Uterus (tissue), 4 donors: ENCODE measurements at places on chromosomes 7 and 10. TPM values are rescaled to one million over a fixed set of nuclear protein-coding genes. Genes with fewer than 3 reads are reported as not detected.

VSTM2A gene
- total RNA-seq, result not detected

RSU1 gene
- total RNA-seq, result 95.4 TPM

CALML3 gene
- total RNA-seq, result not detected

GAD2 gene
- not detected for total RNA-seq

NXPH1 gene
- total RNA-seq, result 0.28 TPM

C7orf57 gene
- total RNA-seq, result not detected

CLCN1 gene
- 0.30 TPM for total RNA-seq

PRKCQ gene
- total RNA-seq, result not detected

SERPINE1 gene
- 0.51 TPM for total RNA-seq

TWIST1 gene
- 18.5 TPM for total RNA-seq

TEX36 gene
- not detected for total RNA-seq

FBXO24 gene
- total RNA-seq, result 2.9 TPM

EFCAB10 gene
- total RNA-seq, result not detected

PIK3CG gene
- total RNA-seq, result 8.7 TPM

- no peak overlapping the region for H3K4me3 ChIP-seq
- H3K4me1 ChIP-seq, result no peaks in the 10 kb centered on the region
- H3K36me3 ChIP-seq, result no peaks in the 10 kb centered on the region
- H3K27me3 ChIP-seq, result no peaks in the 10 kb centered on the region
- no peak overlapping the region for H3K27ac ChIP-seq
These were observed 219.1 kb downstream of the TCF7L2 start for GRCh38 chr10:113169111-113169510.

- H3K36me3 ChIP-seq, result no peaks in the 10 kb centered on the region
- H3K27ac ChIP-seq, result no peak overlapping the region
- H3K4me3 ChIP-seq, result no peak overlapping the region
- no peaks in the 10 kb centered on the region for H3K27me3 ChIP-seq
- no peak for DNase-seq
These were observed 664.8 kb upstream of the SEMA3D start for GRCh38 chr7:85851571-85852193.

DNA sequence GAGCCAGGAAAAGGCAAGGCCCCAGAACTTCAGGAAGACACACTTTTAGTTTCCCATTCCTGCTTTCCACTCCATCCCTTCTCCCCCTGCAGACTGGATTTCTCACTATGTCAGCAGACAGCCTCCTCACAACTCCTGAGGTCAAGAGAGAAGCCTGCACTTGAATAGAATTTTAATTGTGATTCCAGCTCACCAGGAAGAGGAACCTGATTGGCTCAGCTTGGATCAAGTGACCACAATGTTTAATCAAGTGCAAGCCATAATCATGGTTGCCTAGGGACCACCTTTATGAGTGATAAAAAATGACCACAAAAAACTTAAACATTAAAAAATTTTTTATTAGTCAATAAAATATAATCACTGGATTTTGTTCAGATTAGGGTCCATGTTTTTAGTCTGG is 244.7 kb upstream of the RHOBTB1 start:
- H3K36me3 ChIP-seq, result no peaks in the 10 kb centered on the region
- no peak overlapping the region for H3K4me3 ChIP-seq
- H3K4me1 ChIP-seq, result peaks cover 3% of the 10 kb centered on the region
- no peaks in the 10 kb centered on the region for H3K27me3 ChIP-seq
- H3K27ac ChIP-seq, result no peak overlapping the region

GRCh38 chr7:92884218-92884617 is 47.8 kb upstream of the CDK6 start:
- no peaks in the 10 kb centered on the region for H3K27me3 ChIP-seq
- H3K4me3 ChIP-seq, result no peak overlapping the region
- no peak overlapping the region for H3K27ac ChIP-seq
- H3K4me1 ChIP-seq, result no peaks in the 10 kb centered on the region
- DNase-seq, result no peak
- H3K36me3 ChIP-seq, result no peaks in the 10 kb centered on the region

GRCh38 chr7:28784171-28784902 is 173.8 kb downstream of the TRIL start:
- no peaks in the 10 kb centered on the region for H3K4me1 ChIP-seq
- DNase-seq, result no peak
- H3K36me3 ChIP-seq, result no peaks in the 10 kb centered on the region

GRCh38 chr10:105763611-105764010 is 1122.5 kb downstream of the SORCS3 start:
- no peaks in the 10 kb centered on the region for H3K27me3 ChIP-seq
- DNase-seq, result no peak
- H3K4me3 ChIP-seq, result no peak overlapping the region
- no peak overlapping the region for H3K27ac ChIP-seq
- no peaks in the 10 kb centered on the region for H3K4me1 ChIP-seq
- H3K36me3 ChIP-seq, result no peaks in the 10 kb centered on the region

GRCh38 chr10:111445667-111446066 is 368.8 kb downstream of the ADRA2A start:
- no peak overlapping the region for H3K4me3 ChIP-seq
- DNase-seq, result no peak
- no peak overlapping the region for H3K27ac ChIP-seq
- H3K36me3 ChIP-seq, result no peaks in the 10 kb centered on the region
- H3K4me1 ChIP-seq, result no peaks in the 10 kb centered on the region
- no peaks in the 10 kb centered on the region for H3K27me3 ChIP-seq

DNA sequence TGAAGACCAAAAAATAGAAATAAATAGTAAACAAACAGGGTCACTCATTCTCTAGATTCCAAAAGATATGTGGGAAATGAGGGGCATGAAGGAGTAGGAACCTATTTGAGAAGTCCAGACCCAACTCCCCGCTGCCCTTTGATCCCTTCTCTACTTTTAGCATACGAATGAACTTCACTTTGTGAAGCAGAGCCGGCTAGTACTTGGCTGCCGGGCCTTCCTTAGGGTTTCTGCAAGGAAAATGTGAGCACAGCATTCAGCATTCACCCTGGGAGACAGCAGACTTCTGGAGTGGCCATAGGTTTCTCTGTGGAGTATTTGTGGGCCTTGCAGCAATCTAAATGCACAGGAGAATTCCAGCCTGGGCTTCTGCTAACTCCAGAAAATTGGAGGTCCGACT is 76.3 kb upstream of the PRKAR2B start:
- no peaks in the 10 kb centered on the region for H3K4me1 ChIP-seq
- no peaks in the 10 kb centered on the region for H3K27me3 ChIP-seq
- no peaks in the 10 kb centered on the region for H3K36me3 ChIP-seq
- no peak for DNase-seq

DNA sequence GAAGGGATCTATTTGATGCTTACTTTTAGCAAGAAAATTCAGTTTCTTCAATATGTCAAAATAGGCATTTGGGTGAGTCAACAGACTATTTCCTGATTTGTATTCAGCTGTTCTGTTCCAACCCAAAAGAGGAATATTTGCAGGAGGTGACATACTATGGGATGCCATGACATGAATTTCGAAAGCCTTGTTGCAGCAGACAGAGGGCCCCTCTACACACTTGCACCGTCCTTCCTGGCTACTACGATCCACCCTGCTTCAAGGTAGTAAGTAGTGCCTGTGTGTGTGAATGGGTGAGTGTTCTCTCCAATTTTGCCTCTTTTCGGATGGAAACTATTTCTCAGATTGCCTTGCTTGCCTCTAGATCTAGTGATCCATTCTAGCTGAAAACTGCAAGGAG is 413.0 kb upstream of the ADARB2 start:
- H3K27me3 ChIP-seq, result no peaks in the 10 kb centered on the region
- no peak for DNase-seq
- H3K27ac ChIP-seq, result no peak overlapping the region

- no peak overlapping the region for H3K27ac ChIP-seq
- H3K36me3 ChIP-seq, result no peaks in the 10 kb centered on the region
These were observed 59.1 kb downstream of the ARMC3 start for GRCh38 chr10:22986771-22987542.

GRCh38 chr10:4354382-4354812 is 471.6 kb upstream of the AKR1E2 start:
- H3K36me3 ChIP-seq, result no peaks in the 10 kb centered on the region
- no peak for DNase-seq
- peak overlapping the region; percentile 59 for H3K27ac ChIP-seq
- no peaks in the 10 kb centered on the region for H3K4me1 ChIP-seq
- H3K4me3 ChIP-seq, result no peak overlapping the region
- H3K27me3 ChIP-seq, result no peaks in the 10 kb centered on the region

GRCh38 chr7:7271094-7271874 is 88.9 kb downstream of the C1GALT1 start:
- H3K4me1 ChIP-seq, result no peaks in the 10 kb centered on the region
- no peaks in the 10 kb centered on the region for H3K36me3 ChIP-seq
- H3K27ac ChIP-seq, result no peak overlapping the region
- no peak overlapping the region for H3K4me3 ChIP-seq
- no peaks in the 10 kb centered on the region for H3K27me3 ChIP-seq

GRCh38 chr7:116443101-116443523 is 56.4 kb upstream of the CAV2 start:
- DNase-seq, result no peak
- H3K27me3 ChIP-seq, result no peaks in the 10 kb centered on the region
- H3K27ac ChIP-seq, result peak overlapping the region; percentile 62

GRCh38 chr7:69883399-69883891 is 285.2 kb downstream of the AUTS2 start:
- no peaks in the 10 kb centered on the region for H3K4me1 ChIP-seq
- no peak overlapping the region for H3K27ac ChIP-seq
- no peak for DNase-seq

GRCh38 chr10:20677340-20677739 is 219.8 kb downstream of the NEBL start:
- no peak overlapping the region for H3K4me3 ChIP-seq
- no peaks in the 10 kb centered on the region for H3K4me1 ChIP-seq
- H3K27ac ChIP-seq, result no peak overlapping the region
- DNase-seq, result no peak

DNA sequence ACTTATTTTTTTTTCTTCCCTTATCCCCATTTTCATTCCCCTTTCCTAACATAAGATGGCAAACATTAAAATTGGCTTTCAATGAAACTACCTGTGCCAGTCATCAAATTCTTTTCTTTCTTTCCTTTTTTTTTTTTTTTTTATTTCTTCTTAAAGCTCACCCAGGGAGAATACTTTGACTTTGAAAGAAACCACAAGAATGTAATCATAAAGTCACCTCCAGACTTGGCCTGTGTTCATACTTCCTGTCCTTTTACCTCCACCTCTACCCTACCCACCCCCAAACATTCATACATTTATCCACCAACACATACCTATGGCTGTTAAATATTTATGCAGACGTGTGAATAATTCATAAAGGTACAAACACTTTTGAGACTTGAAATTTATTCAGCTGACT is 254.6 kb downstream of the SLC25A13 start:
- no peaks in the 10 kb centered on the region for H3K36me3 ChIP-seq
- H3K27me3 ChIP-seq, result no peaks in the 10 kb centered on the region
- no peak overlapping the region for H3K27ac ChIP-seq
- H3K4me3 ChIP-seq, result no peak overlapping the region
- H3K4me1 ChIP-seq, result no peaks in the 10 kb centered on the region
